Posterior cingulate gyrus (tissue), 11 donors: ENCODE measurements at places on chromosomes 7 and 10.

GRCh38 chr7:12670000-12670729 is 17.3 kb upstream of the ARL4A start:
- DNase-seq, result no peak

GRCh38 chr7:112052498-112052897 is 153.7 kb downstream of the DOCK4 start:
- no peak for DNase-seq

GRCh38 chr10:26803849-26804248 is 56.9 kb downstream of the ABI1 start:
- no peak for DNase-seq

- no peak for DNase-seq
These were observed 96.0 kb downstream of the OR13A1 start for GRCh38 chr10:45219416-45219815.

GRCh38 chr10:65611592-65611991 is 1314.2 kb upstream of the LRRTM3 start:
- no peak for DNase-seq

DNA sequence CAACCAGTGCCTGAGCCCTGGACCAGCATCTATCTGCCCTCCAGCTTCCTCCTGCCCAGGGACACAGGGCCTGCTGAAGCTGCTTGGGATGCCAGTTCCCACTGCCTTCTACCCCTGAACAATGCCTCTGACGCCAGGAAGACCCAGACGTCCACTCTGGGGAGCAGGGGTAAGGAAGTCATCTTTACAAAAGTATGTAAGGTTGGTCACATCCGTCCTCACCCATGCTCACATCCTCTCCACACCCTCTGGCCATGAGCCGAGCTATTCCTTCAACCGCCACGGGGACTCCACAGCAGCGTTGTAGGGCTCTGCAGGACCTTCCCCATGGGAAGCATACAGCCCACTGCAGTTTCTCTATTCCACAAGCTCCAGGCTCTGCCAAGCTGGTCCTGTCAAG is 58.5 kb downstream of the CLRN3 start:
- DNase-seq, result no peak

GRCh38 chr7:91314591-91315323 is 50.5 kb downstream of the FZD1 start:
- no peak for DNase-seq

GRCh38 chr10:35639728-35640401 is 2.2 kb downstream of the FZD8 start:
- DNase-seq, result no peak

GRCh38 chr7:71454981-71455380 is 323.0 kb downstream of the GALNT17 start:
- no peak for DNase-seq

GRCh38 chr10:11825796-11826414 is 2.7 kb downstream of the PROSER2 start:
- DNase-seq, result no peak

GRCh38 chr7:87476179-87476557 is 688 bp upstream of the ABCB4 start:
- no peak for DNase-seq

- no peak for DNase-seq
These were observed 574.6 kb upstream of the GALNT17 start for GRCh38 chr7:70557338-70557737.

DNA sequence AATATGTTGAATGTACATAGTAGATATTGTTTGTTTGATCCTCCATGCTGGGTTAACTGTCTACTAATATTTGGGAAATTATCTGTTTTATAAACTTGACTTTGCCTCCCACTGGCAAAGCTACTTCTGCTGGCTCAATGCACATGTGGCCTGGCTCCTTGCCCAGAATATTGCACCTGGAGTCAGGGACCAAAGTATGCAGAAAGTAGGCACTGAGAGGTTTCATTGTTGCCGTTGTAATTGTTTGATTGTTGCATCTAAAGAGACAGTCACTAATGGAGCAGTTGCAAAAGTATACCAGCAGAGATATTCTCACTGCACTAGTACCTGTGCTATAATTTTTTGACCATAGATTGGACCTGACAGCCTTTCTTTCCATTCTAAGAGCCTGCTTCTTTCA is 137.8 kb upstream of the CNTNAP2 start:
- DNase-seq, result no peak

- no peak for DNase-seq
These were observed 137.7 kb downstream of the PRPF18 start for GRCh38 chr10:13724484-13724883.

GRCh38 chr7:107773027-107773426 is 29.1 kb downstream of the CBLL1 start:
- no peak for DNase-seq

DNA sequence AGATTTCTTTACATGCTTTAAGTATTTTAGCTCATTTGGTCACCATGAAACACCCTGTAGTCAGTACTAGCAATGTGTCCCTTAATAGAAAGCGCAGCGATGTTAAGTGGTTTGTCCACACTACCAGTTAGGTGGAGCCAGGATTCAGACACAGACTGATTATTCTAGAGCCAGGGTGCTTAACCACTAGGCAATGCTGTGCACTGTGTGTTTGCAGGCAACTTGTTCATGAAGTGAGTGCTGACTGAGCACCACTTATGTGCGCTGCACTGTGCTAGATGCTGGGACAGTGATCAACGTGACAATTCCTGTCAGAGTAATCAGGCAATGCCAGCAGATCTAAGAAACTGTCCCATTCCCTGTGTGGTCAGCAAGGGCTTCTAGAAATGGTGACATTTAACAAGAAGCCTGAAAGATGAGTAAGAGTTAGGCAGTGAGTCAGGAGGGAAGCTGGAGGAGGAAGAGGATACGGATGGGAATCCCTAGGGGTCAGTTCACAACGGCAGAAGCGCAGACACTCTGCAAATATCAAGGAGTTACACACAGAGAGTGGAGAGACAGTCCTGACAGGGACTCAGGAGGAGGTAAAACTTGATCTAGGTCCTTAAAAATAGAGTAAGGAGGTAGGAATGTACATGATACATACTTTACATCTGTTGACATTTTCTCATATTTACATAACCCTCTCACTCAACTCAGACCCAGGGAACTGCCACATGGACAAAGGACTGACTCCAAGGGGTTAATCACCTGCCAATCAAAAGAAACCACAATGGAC is 69.7 kb upstream of the EGR2 start:
- no peak for DNase-seq

DNA sequence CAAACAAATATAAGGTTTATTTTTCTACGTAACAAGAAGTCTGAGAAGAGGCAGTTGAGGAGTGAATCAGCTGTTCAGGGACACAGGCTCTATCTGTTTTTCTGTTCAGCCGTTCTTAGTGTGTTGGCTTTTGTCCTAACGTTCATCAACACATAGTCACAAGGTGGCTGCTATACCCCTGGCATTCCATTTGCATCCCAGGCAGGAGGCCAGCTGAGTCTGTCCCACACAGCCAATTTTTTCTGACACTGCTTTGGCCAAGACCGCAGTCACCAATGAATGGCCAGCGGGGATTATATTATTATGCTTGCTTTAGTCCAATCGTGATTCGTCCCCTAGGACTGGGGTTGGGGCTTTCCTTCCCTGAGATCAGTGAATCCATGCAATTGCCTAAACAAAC is 143.4 kb upstream of the CHST15 start:
- no peak for DNase-seq

DNA sequence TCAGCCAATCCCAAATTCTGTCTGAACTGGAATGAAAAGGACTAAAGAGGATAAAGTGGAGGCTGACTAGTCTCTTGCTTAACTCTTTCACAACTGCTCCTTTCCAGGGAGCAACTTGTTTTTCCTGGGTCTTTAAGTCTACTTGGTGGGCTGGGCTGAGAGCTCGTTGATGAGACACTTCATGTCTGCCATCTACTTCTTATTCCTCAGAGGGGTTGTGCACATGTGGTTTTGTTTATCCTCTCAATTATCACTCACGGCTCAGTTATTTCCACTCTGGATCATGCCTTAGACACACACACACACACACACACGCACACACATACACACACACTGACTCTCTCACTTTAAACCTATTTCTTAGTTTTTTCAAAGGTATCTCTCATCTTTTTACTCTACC is 298.6 kb upstream of the MTPN start:
- no peak for DNase-seq

DNA sequence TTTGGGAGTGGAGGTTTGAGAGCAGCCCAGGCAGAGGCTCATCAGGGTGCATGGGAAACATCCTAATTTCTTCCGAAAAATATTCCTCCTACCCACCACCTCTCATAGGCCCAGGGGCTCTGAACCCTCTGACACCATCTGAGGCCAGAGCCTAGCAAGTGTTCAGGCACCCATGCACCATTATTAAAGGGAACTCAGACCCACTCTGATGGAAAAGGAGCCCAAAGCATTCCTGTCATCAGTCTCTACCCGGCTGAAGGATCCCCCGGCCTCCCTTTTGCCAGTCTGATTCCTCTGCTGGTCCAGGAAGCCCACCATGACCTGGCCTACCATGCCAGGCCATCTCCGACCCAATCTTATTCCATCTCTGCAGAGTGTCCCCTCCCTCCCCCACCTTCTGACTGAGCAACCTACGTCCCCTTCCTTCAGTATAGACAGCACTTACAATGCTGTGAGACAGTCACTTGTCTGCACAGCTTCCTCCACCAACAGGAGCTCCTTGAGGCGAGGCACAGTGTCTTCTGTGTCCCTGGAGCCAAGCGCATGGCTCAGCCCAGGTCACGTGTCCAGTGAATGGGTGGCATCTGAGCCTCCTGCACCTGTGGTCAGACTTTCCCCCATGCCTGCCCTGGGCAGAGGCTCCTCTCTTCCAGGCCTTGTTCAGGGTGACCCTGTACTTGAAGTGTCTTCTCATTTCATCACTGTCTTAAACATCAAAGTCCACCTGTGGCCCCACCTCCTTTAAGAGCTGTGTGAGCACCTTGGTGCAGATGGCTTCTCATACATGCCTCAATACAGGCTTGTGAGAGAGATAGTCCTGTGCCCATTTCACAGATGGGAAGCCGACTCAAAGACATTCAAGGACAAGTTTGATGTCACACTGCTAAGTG is 889 bp upstream of the GPR15LG start:
- no peak for DNase-seq

DNA sequence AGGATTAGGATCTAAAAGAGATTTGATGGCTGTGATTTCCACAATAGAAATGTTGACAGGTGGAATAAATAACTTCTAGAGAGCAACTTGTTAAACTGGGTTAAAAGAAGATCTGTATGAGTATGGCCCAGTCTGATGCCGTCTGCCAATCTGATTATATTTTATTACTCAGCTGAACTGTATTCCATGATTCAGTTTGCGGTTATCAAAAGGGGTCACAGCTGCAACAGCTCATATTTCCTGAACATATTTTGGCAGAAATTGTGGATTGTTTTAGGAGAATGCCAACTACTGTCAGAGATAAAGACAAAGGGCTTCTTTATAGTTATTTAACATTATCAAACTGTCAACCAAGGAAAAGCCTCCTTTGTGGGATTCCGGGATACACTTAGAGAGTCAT is 244.8 kb upstream of the MINDY3 start:
- DNase-seq, result no peak

DNA sequence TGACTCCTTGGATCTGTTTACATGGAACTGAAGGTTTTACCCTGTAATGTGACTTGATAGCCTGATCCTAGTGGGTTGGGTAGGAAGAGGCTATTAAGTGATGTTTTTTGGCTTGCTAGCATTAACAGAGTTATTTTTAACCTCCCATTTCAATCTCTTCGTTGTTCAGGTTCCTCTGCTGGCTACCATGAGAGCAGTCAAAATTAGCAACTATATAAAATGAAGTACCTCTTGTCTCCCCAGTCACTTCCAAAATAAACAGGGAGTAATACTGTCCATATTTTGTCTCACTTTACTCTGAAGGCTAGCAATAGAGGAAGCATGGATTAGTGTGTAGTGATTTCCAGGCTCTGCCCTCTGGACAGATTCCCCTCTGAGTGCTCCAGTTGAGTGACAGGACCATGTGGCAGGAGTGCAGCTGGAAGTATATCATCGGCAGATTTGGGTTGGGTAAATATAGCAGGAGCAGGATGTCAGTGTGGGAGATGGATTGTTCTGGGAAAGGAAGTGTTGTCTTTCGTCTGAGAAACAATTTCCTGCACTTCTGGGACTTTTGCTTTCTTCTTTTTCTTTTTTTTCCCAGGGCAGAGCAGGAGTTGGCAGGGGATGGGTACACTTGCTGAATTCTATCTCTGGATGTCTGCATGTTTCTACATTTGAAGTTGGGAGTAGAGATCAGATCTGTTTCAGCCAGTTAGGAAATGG is 35.2 kb downstream of the GBF1 start:
- no peak for DNase-seq

DNA sequence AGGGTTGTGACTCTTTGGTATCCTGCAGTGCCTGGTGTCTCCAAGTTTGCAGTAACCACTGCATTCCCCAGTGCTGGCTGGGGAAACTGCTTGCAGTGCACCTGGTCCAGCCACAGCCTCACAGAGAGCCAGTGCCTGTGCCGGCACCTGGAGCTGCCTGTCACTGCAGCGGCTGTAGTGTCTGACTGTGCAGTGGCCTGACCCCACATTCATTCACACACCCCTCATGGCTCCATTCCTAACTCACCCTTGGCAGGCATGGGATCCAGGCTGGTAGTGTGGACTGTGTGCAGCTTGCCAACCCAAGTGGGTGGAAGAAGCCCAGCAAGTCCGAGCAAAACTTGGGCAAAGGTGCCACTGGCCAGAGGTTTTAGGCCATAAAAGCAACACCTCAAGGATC is 3.7 kb upstream of the CYP3A43 start:
- DNase-seq, result no peak

GRCh38 chr7:111082351-111082750 is 8.6 kb upstream of the LRRN3 start:
- no peak for DNase-seq

DNA sequence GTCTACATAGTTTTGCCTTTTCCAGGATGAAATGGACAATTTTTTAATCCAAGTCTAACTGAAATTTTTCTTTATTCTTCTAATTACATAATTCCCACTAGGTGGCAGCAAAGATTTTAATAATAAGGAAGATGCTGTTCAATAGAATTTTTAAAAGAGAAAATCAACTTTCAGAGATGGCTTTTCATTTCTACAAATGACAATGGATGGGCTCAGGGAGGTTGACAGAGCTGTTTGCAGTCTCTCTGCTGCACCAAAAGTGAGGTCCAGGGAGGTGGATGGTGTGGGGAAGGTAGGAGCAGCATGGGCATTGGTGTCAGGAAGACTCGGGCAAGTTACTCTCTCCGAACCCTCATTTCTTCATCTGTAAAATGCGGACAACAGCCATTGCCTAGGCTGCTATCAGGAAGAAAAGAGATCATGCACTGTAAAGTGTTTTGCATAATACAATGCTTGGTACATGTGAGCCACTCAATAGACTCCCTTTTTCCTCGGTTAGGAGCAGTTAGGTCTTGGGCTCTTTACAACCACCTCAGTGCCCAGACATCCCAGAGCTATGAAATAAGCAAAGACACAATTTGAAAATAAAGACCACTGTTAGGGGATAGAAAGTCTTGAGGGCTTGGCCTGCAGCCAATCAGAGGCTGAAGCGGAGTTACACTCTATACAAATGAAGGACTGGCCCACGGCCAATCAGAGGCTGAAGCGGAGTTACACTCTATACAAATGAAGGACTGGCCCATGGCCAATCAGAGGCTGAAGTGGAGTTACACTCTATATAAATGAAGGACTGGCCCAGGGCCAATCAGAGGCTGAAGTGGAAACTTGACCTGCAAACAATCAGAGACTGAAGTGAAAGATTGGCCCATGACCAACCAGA is 107.1 kb downstream of the ABLIM1 start:
- no peak for DNase-seq
